ENCODE measurements at places on chromosomes 5 and 9.

DNA sequence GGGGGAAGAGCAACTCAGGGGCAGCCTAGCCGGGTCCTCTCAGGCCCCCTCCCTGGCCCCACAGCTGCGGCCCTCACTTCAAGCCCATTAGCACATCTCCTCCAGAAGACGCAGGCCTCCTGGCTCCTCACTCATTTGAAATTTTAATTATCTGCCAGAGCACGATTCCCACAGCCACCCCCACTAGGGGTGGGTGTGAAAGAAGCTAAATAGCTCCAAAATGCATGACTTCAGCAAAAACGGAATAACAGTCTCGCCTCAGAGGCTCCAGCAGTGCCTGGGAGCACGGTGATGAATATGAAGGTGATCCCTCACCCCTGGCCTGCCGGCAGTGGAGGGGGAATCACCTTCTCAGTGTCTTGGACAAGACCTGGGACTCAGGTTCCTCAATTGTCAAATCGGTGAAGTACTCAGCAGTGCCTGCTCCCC is 61.1 kb upstream of the HRH2 start:
- DNase-seq = no peak

DNA sequence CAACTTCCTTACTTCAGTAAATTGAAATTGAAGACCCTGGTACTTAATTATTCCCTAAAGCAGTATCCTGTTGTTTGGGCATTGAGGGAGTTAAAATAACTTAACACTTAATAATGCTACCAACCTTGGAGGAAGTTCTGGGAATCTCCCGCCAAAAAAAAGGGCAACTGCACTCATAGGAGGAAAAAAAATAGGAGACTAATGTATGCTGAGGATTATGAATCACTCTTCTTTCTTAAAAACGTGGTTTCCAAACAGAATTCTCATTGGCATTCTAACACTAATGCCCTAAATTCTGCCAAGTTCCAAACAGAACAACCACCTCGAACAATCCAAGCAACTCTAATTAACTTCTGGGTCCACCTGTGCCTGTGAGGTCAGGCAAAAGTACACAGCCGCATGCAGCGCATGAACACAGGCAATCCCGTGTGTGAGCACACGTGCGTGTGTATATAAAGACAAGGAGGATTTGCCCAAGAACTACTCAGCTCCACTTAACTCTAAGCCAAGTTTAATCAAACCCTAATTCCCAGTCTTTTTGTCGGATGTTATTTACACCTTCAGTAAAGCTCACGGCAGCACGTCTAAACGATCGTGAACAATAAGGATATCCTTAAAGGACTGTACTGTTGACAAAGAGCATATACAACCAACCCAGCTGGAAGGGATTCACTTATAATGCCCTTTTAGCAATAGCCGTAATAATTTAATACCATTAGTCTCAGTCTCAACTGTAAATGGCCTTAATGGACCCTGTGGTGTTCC is 78.4 kb downstream of the EBF1 start:
- DNase-seq = no peak

- DNase-seq = no peak
Observed at GRCh38 chr5:180499684-180500083, 5.5 kb downstream of the CNOT6 start.

DNA sequence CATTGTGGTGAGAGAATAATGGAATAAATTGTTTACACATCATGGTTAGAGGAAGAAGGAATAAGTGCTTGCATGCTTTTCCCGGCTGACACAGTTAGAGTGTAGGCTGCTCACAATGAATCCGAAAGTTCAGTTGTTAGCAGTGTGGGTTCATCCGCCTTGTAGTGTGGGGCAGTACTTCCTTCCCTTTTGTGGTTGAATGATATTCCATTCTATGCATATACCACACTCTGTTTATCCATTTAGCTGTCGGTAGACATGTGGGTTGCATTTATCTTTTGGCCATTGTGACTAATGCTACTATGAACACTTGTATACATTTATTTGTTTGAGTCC is 84.0 kb downstream of the COL5A1 start:
- DNase-seq = no peak

GRCh38 chr5:104186100-104186499 is 623.5 kb upstream of the NUDT12 start:
- DNase-seq = no peak

DNA sequence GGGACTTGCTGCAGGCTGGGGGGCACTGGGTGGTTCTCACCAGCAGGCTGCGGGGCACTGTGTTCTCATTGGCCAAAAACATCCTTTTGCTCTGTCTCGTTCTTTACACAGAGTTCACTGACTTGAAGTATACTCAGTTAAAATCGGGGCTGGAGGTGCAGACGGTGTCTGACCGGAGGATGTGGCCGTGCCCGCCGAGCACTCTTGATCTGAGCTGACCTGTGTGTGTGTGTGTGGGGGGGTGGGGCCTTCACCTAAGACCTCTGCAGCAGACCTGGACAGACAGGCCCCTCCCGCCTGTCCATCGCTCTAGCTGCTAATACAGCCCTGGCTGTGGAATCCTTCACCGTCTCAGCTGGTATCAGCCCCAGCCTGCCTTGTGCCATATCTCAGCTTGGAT is 7.1 kb downstream of the TOR1B start:
- DNase-seq = no peak

GRCh38 chr9:130629443-130630070 is 34.8 kb upstream of the PRDM12 start:
- DNase-seq = no peak

- no peak for DNase-seq
Observed at GRCh38 chr9:90874194-90874593, 72.6 kb downstream of the SYK start.

GRCh38 chr9:16429671-16430070 is 440.8 kb downstream of the BNC2 start:
- no peak for DNase-seq

DNA sequence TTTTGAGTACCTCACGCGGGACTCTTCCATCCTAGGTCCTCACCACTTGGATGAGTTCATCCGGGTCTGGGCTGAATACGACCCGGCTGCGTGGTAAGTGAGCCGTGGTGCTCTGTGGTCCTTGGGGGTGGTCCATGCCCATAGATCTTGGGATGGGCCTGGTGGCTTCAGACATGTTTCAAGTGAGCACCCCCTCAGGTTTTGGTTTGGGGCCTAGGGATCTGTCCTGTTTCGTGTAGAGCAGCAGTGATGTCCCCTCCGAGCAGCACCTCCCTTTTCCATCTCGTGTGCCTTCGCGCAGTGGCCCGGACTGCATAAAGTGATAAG is 218.9 kb downstream of the CACNA1B start:
- no peak for DNase-seq

GRCh38 chr5:37891832-37892231 is 52.0 kb upstream of the GDNF start:
- DNase-seq = no peak

DNA sequence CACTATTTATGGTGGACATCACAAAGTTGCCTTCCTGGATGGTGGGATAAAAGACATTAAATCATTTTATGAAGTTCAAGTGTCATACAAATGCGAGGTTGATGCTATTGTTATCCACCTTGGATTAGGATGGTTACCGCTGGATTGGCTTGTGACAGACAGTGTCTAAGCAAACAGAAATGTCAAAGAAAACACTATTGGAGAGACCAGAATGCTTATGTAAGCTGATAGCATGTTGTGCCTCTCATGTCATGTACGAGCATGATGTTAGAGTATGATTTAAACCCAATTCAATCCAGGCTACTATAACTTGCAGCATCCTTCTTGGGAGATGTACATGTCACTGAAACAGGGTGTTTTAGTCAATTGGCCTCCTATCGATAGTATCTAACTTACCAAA is 178.8 kb upstream of the C9orf72 start:
- no peak for DNase-seq

DNA sequence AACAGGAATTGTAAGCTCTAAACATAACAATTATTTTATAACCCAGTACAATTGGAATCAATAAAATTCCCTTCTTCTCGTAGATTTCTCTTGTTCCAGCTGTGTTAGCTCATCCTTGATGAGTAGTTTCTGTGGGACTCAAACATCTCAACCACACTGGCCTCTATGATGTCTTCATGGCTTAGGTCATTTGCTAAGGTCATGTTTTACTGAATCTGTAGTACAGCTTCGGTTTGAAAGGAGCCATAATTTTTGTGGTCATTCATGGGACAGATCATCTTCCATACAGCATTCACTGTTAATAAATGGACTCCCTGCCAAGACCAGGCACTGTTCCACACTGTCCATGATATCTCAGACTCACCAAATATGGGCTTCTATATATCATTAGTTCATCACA is 369.0 kb upstream of the RFX3 start:
- DNase-seq = no peak

DNA sequence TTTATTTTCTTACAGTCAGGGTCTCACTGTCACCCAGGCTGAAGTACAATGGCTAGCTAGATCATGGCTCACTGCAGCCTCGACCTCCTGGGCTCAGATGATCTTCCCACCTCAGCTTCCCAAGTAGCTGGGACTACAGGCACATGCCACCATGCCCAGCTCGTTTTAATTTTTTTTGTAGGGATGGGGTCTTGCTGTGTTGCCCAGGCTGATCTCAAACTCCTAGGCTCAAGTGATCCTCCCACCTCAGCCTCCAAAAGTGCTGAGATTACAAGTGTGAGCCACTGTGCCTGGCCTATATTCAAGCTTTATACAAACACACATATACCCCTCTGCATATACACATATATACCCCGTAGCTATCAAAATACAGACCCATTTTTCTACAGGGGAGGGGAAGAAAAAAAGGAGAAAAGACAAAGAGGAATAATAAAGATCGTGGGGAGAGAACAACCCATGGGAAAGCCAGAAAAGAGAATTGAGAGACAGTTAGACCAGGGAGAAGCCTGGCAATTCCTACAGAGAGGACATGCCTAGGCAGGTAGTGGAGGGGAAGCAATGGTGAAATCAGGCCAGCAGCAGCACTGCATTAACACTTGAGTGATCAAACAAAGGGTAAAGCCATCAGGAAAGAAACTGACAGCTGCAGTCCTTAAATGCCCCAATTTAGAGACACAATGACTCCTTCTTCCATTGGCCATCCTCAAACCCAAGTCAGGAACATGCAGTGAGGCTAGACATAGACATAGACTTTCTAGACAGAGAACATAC is 102.7 kb downstream of the EFNA5 start:
- DNase-seq = peak; percentile 80

DNA sequence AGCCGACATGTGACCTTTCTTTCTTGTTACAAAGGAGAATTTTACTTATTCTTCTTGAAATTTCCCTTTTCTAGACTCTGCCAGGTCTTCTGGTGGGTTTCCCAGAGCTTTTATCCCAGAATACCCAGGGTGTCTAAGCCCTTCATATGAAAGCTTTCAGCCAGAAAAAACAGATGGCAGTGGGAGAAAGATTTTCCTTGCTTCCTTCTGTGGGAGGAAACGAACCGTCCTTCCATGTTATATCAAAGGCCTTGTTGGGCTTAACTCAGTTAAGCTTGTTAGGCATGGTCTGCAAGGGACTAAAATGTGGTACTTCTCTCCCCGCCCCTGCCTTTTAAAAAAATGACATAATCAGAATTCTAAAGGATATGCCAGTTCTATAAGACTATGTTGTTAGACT is 47.5 kb downstream of the SPATA31D1 start:
- DNase-seq = no peak

GRCh38 chr9:134686896-134687295 is 45.3 kb downstream of the COL5A1 start:
- no peak for DNase-seq

GRCh38 chr9:3758816-3759576 is 233.2 kb upstream of the RFX3 start:
- DNase-seq = no peak

GRCh38 chr5:158450751-158451171 is 591.8 kb upstream of the CLINT1 start:
- DNase-seq = no peak

GRCh38 chr5:53298841-53299240 is 181.6 kb upstream of the FST start:
- no peak for DNase-seq

- no peak for DNase-seq
Observed at GRCh38 chr5:136191304-136192014, 1.5 kb downstream of the SMIM32 start.

GRCh38 chr5:149298163-149298562 is 26.5 kb downstream of the AFAP1L1 start:
- DNase-seq = no peak

- no peak for DNase-seq
Observed at GRCh38 chr5:10172247-10172646, 77.4 kb downstream of the ATPSCKMT start.

DNA sequence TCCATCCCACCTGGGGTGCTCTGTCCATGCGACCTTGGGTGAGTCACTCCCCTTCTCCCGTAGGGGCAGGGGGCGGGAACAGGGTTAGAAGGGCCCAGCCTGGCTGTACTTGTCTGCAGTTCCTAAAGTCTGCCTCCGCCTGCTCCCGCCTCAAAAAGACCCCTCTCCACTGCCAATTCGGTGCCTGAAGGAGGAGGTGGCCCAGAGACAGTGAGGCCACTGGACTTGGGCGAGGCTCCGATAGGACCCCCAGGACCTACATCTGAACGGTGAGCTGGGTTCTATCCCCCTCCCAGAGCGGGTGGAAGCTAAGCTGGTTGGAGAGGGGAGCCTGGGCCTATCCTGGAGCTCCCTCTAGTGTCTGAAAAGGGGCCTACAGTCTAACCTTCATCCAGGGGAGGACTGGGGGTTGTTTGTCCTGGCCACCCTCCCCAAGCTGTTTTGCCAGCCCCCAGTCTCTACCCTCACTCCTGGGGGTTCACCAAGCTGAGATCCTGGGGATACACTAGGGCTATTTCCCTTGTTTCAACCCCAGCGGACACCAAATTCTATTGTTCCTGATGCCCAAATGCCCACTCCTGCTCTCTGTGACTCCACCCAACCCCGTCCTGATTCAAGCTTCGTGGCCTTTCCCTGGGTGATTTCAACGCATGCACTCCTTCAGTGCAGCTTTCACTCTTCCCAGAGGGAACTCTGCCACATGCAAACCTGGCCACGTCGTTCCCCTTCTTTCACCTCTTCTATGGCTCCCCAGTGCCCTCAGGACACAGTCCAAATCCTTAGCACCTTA is 6.1 kb upstream of the CRB2 start:
- no peak for DNase-seq

GRCh38 chr5:591746-592145 is 20.4 kb upstream of the CEP72 start:
- no peak for DNase-seq

- no peak for DNase-seq
Observed at GRCh38 chr5:88833371-88834130, 49.4 kb downstream of the MEF2C start.

GRCh38 chr9:126384926-126385325 is 58.3 kb downstream of the MVB12B start:
- DNase-seq = no peak

DNA sequence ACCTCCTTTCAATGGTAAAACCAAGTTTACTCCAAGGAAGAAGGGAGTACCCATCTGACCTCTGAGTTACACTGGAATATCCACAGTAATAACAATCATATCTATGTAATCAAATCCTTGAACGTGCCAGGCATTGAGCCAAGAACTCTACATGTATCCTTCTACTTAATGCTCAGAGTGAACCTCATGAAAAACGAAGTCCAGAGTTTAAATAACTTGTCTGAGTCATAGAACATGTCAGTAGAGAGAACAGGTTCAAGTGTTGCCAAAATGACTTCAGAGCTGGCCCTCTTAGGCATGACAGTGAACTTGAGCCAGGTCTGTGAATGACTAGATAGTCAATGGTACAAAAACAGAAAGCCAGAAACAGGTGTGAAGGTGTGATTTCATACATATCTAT is 164.1 kb upstream of the ZNF618 start:
- DNase-seq = no peak

Data from DMS 273 treated with DMSO at 0.1 percent for 48 hours (cell line).